HepG2 (cell line): ENCODE measurements at places on chromosomes 5 and 9. TPM values are rescaled to one million over a fixed set of nuclear protein-coding genes. Genes with fewer than 3 reads are reported as not detected.

- H3K36me3 ChIP-seq, result no peaks in the 10 kb centered on the region
- no peak overlapping the region for H3K27ac ChIP-seq
- H3K4me1 ChIP-seq, result no peaks in the 10 kb centered on the region; the same call in 1 of the 2 replicates
- no peak overlapping the region for H3K4me3 ChIP-seq
- DNase-seq, result no peak
These were observed 157.3 kb downstream of the ADAMTS12 start for GRCh38 chr5:33734537-33734936.

GRCh38 chr9:35277628-35278359 lies 116.0 kb downstream of the UNC13B start:
- H3K4me3 ChIP-seq, result no peak overlapping the region
- H3K27me3 ChIP-seq, result no peaks in the 10 kb centered on the region
- H3K4me1 ChIP-seq, result no peaks in the 10 kb centered on the region
- H3K27ac ChIP-seq, result no peak overlapping the region

DNA sequence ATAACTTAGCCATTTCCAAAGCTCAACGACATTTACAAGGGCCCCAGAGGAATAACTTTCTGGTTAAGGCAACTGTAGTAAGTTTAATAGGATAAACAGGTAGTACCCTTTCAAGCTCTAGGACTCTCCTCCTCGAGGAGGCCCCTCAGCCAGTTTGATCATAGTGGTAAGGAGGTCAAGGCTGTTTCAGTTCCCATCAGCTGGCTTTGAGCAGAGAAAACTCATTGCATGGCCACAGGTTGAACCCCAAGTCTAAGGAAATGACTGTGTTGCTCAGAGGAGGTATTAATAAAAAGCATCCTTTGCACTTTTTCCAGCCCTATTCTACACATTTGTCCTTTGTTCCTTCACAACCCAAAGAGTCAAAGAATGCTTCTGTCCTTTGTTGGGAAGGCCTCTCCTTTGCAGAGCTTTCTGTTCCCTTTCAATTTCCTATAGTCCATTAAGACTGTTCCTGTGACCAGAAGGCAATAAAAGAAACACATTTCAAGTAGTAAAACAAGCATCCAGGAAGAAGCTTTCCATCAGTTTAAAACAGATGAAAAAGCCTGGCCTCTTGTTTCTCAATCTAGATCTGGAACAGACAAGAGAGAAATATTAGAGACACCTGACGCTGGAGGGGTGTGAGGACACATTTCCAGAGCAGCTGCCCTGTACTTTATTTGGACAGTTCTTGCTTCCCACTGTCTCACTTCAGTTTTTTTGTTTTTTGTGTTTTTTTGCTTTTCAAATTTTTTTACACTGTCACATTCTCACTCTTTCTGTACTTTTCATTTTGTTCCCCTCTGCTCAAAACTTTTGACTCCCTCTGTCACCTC lies 54.1 kb downstream of the PRRC1 start:
- H3K27me3 ChIP-seq, result no peaks in the 10 kb centered on the region; the same call in 2 of the 3 replicates
- no peak overlapping the region for H3K4me3 ChIP-seq
- no peak overlapping the region for H3K27ac ChIP-seq

DNA sequence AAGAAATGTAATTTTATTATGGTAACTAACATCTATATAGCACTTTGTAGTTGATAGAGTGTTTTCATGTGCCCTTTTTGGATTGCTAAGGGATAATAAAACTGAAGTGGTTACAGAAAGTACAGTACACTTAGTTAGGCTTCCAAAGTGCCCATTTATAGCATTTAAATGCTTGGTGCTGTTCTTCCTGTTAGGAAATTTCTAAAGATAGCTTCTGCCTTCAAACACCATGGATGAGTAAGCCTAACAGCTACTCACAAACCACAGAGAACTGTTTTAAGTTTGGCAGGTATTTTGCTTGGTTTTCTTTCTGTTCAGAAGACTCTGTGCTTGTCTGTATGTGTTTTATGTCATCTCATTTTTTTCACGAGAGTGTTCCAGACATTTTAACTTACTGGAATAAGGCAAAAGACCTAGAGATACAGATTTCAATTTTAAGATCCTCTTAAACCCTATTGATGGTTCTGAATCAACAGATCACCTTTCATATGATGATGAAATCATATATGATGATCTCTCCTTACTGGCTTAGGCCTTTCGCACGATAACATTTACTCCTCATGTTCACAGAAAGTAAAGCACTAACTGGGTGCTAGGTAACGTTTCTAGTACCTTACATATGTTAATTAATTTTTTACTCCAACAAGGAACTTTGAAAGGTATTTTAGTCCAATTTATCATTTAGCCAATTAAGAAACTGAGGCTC lies 4.4 kb downstream of the RIMOC1 start:
- peaks cover 55% of the 10 kb centered on the region for H3K36me3 ChIP-seq
- DNase-seq, result no peak
- H3K27ac ChIP-seq, result no peak overlapping the region
- H3K27me3 ChIP-seq, result no peaks in the 10 kb centered on the region

- H3K36me3 ChIP-seq, result no peaks in the 10 kb centered on the region
- H3K27ac ChIP-seq, result no peak overlapping the region
- DNase-seq, result no peak
- no peak overlapping the region for H3K4me3 ChIP-seq
These were observed 106.7 kb upstream of the SH3GL2 start for GRCh38 chr9:17472126-17472525.

GRCh38 chr5:7763621-7764072 lies 87.3 kb downstream of the CFAP90 start:
- H3K36me3 ChIP-seq, result no peaks in the 10 kb centered on the region
- no peak overlapping the region for H3K27ac ChIP-seq
- H3K27me3 ChIP-seq, result no peaks in the 10 kb centered on the region
- no peak for DNase-seq
- H3K4me1 ChIP-seq, result no peaks in the 10 kb centered on the region

- H3K4me3 ChIP-seq, result no peak overlapping the region
- no peaks in the 10 kb centered on the region for H3K27me3 ChIP-seq
- no peak overlapping the region for H3K27ac ChIP-seq
- DNase-seq, result no peak
- no peaks in the 10 kb centered on the region for H3K4me1 ChIP-seq
These were observed 44.4 kb upstream of the SNX2 start for GRCh38 chr5:122730456-122730855.

DNA sequence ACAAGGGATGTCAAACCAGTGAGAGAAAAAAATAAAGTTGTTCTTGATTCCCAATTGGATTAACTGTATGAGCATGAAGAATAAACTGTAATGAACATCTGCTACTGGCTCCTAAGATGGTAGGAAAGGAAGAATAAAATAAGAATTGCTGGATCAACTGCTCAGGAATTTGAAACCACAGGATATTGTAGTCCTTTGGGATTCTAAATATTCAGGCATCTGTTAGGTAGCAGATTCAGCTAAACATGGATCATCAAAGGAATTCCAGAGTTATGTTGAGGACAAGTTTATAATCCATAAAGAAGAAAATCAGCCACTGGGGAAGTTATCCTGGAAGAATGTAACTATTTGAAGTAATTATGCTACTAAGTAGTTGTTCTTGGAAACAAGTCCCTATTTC lies 65.8 kb downstream of the ISL1 start:
- H3K4me3 ChIP-seq, result no peak overlapping the region
- no peaks in the 10 kb centered on the region for H3K4me1 ChIP-seq
- no peaks in the 10 kb centered on the region for H3K27me3 ChIP-seq
- H3K36me3 ChIP-seq, result no peaks in the 10 kb centered on the region
- H3K27ac ChIP-seq, result no peak overlapping the region
- no peak for DNase-seq

DNA sequence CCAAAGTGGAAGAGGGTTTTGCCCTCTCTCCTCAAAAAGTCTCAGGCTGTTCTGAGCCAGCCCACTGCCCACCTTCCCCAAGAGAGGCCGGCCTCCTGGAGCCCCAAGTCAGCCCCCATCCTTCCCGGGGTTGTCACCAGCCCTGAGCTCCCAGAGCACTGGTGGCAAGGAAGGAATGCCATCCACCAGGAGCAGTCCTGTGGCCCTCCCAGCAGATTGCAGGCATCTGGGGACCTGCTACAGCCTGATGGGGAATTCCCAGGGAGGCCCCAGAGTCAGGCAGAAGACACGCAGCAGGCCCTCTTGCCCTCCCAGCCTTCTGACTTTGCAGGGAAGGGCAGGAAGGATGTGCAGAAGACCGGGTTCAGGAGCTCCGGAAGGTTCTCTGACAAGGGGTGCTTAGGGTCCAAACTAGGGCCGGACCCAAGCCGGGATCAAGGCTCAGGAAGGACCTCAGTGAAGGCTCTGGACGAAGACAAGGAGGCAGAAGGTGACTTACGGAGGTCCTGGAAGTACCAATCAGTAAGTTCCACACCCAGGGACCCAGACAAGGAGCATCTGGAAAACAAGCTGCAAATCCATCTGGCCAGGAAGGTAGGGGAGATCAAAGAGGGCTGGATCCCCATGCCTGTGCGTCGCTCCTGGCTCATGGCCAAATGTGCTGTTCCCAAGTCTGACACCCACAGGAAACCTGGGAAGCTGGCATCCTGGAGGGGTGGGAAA lies 3.7 kb downstream of the SPATA31E1 start:
- H3K27ac ChIP-seq, result no peak overlapping the region

GRCh38 chr9:78786794-78787193 lies 489.9 kb downstream of the PSAT1 start:
- H3K4me3 ChIP-seq, result no peak overlapping the region
- H3K4me1 ChIP-seq, result no peaks in the 10 kb centered on the region
- DNase-seq, result no peak
- H3K36me3 ChIP-seq, result no peaks in the 10 kb centered on the region
- no peak overlapping the region for H3K27ac ChIP-seq

DNA sequence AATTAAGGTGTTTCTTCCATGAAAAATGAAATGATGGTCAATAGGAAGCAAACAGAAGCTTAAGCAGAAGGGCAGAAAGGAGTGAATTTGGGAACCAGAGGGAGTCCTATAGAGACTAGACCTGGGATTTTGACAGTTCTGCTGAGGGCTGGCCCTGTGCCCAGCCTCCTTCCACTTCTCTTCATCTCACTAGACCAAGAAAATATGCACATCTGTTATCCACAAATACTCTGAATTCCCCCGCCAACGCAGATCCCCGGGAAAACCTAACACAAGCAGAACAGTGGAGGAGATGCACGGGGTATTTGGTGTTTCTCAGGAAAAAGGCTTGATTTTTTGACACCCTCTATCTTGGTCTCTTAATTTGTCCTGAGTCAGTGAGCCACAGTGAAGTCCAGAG lies 22.7 kb downstream of the GRIA1 start:
- H3K36me3 ChIP-seq, result no peaks in the 10 kb centered on the region
- no peaks in the 10 kb centered on the region for H3K4me1 ChIP-seq
- no peak for DNase-seq

DNA sequence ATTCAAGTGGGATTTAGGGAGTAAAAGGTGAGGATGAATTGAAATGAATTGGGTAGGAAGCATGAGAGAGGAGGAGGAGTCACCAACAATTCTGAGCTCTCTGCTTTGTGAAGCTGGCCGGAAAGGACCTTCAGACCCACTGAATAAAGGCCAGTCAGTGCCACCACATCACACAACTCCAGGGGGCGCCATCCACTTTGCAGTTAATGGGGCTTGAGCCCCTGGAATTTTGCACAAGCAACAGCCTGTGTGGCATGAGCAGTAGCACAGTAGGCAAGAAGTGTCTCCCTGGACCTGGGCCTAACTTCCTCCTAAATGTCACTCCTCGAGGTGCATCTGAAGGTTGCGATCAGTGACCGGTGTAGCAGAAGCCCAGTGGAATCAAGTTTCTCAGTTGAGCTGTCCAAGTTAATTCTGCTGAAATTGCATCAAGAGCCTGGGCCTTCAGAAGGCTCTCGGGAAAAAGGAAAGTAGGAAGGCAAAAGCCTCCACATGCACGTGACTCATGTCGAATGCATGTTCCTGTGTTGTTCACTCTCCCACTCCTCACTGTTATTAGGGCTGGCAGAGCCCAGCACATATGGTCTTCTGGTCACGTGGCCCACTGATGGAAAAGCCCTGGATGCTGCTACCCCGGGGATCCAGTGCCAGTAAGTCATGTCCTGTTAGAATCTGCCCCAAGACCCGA lies 27.8 kb upstream of the GLIS3 start:
- H3K4me1 ChIP-seq, result no peaks in the 10 kb centered on the region
- H3K4me3 ChIP-seq, result no peak overlapping the region
- no peak for DNase-seq
- H3K36me3 ChIP-seq, result no peaks in the 10 kb centered on the region

DNA sequence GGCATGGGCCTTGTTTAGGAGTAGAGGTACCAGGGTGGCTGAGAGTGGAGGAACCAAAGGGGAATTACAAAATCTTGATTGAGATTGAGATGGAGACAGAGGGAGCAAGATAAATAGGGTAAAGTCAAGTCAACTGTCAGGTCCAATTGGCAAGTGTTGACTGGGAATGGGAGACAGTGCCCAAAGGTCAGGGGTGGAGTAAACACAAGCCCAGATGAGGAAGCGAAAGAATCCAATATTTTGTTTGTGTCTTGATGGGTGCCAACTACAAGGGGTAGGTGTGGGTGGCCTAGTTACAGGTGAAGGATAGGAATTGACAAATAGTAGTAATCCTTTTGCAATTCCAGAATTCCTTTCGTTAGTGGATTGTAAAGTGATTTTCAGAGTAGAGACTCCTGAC lies 75.1 kb upstream of the AGXT2 start:
- H3K36me3 ChIP-seq, result no peaks in the 10 kb centered on the region
- no peaks in the 10 kb centered on the region for H3K27me3 ChIP-seq
- DNase-seq, result peak; percentile 10

DNA sequence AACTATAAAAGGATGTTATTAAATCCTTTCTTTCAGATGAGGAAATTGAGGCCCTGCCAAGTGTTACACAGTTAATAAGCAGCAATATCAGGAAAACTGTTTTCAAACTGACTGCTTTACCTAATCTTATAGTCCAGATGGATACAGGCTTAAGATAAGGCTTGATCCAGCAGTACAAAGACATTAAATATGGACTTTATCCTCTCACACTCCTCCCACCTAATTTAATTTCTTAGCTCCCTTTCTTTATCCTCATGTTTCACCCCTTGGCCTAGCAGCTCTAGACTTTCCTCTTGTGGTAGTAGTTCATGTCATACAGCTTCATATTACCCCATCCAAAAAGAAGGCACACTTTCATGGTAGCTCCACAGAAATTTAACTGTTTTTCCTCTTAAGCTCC lies 164.5 kb downstream of the BAAT start:
- no peak overlapping the region for H3K27ac ChIP-seq
- no peaks in the 10 kb centered on the region; the same call in 1 of the 2 replicates for H3K4me1 ChIP-seq
- H3K27me3 ChIP-seq, result no peaks in the 10 kb centered on the region

EDIL3 gene
- polyA plus RNA-seq, result 0.01 TPM in 1 of 2 replicates, not detected in the other

REXO4 gene
- polyA plus RNA-seq, result 18.5 and 20.2 TPM in 2 replicates

SVEP1 gene
- not detected in 2 replicates for polyA plus RNA-seq

CLIC3 gene
- 1.5 and 1.6 TPM in 2 replicates for polyA plus RNA-seq

OR1L1 gene
- polyA plus RNA-seq, result not detected in 2 replicates

BHMT gene
- 0.40 and 0.63 TPM in 2 replicates for polyA plus RNA-seq

PSAT1 gene
- polyA plus RNA-seq, result 197 and 229 TPM in 2 replicates

PTPN3 gene
- 17.2 and 20.5 TPM in 2 replicates for polyA plus RNA-seq

SPATA31A5 gene
- not detected in 2 replicates for polyA plus RNA-seq

HTR1A gene
- not detected in 2 replicates for polyA plus RNA-seq
